Hippocampal formation (tissue), 2 donors: ENCODE measurements at places on chromosomes 3 and 15.

DNA sequence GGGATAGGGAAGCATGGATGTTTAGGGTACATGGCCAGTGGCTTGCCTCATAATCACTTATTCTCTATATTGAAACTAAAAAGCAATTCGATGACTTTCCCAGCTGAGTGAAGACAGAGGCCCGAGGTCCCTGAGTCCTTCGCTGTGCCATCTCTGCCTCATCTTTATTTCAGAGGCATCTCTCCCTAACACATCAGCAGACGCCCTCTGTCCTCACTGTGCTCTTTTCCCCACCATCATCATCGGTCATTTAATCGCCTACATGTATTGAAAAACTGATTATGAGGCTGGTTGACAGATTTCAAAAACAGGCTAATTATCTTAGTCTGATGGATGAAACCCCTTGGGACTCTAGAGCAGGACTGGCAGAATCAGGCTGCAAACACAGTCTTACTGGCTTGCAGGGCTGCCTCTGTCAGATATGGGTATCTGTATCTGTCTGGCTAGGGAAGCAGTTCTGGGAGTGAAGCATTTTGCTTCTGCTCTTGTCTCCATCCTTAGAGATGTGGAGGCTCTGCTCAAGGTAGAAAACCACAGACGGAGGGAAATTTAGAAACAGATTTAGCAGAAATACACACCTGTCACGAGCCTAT lies 291.0 kb upstream of the CHRM5 start:
- no peak for DNase-seq

DNA sequence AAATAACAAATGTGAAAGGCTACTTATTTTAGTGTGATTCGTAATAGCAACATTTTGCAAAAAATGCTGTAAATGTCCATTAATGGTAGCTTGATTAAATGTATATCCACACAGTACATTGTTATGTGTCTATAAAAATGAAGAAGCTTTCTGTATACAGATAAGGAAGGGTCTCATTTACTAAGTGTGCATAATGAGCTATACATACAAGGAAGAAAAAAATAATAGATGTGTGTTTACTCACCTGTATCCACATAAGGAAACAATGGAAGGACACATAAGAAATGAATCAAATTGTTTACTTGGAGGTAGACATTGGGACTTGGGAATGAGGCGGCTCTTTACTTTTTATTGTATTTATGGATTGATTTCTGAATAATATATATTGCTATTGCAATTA lies 34.9 kb downstream of the MED12L start:
- no peak for DNase-seq

GRCh38 chr3:7630925-7631324 lies 770.0 kb downstream of the GRM7 start:
- no peak for DNase-seq

DNA sequence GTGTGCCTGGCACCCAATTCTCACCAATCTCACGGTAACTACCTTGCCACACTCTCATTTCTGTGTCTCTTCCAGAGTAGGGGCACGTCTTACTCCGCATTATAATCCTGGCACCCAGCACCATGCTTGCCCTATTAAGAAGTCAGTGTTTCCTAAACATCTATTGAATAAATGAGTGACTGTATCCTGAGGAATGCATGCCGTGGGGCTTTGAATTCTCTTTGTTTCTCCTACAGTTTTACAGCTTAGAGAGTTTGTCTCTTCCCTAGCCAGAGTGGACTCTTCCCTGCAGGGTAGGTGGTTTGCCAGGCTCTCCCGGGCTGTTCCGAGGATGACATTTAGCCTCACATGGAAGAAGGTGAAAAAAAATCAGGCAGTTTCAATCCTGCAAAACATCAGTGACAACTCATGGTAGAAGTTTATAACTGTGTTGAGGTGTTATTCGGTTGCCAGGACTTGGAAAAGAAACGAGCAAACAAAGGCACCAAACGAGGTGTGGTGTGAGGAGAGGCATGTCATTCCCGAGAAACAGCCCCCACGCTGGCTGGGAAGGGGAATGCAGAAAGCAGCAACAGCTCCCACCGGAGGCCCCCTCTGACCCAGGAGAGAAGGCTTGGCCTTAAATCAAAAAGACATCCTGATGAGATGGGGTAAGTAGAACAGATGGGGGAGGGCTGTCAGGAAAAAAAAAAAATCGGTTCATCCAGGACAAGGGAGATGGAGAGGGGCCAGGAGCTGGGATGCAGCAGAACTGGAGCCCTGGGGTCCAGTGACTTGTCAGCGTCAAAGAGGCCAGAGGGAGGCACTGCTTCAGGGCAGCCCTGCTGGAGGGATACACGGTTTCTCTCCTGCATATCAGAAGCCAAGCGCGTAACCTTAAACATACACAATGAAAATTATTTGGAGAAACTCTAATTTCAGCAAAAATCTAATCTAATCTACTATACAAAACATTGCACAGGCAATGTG lies 168.4 kb upstream of the ARRDC4 start:
- DNase-seq: no peak

DNA sequence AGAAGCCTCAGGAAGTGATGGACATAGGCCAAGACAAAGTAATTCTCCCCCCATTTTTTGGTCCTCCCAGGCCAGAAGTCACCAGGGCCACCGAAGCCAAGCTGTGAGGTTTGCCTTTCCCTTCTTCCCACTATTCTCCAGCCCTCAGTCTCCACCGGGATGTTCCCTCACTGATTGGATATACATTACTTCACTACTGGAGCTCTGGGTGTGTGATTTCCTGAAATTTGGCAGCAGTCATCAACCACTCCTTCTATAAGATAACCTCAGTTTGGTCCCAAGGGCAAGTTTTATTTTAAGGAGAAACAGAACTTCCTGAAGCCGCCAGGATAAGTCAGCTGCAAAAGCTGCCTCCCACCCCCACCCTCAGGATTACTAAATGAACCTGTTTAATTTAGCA lies 11.3 kb downstream of the SLCO2A1 start:
- DNase-seq: no peak

- DNase-seq: no peak
Measured at GRCh38 chr15:70976851-70977250, 84.2 kb downstream of the LRRC49 start.

DNA sequence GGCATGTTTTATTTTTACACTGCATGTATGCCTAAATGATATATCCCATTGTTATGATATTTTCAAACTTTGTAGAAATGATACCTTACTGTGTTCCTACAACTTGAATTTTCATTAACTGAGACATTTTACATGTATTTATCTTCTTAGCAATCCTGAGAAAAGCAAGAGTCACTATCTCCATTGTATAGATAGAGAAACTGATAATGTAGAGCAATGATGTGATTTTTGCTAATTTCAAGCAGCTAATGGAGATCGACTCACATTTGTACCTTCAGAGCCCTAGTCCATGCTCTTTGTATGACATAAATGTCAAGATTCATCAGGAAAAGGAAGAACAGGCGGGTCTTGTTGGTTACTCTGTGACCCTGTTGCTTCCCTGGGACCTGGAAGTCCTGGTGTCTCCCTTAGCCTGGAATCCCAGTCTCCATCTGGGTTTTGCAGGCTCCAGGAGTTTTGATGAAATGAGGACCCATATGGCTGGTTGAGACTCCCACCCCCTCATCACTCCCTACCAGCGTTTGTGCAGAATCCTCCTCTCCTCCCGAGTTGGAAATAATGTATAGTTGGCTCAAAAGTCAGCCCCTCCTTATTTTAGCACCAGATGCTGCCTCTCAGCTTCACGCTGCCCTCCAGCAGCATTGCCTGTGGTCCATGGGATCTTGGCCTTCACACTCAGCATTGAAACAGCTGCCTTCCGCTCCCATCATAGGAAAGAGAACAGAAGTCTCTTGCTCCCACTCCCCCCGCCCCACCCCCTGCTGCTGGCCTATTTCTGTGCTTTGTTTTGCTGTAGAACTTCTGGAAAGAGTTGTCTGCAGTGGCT lies 67.1 kb downstream of the APBA2 start:
- no peak for DNase-seq

DNA sequence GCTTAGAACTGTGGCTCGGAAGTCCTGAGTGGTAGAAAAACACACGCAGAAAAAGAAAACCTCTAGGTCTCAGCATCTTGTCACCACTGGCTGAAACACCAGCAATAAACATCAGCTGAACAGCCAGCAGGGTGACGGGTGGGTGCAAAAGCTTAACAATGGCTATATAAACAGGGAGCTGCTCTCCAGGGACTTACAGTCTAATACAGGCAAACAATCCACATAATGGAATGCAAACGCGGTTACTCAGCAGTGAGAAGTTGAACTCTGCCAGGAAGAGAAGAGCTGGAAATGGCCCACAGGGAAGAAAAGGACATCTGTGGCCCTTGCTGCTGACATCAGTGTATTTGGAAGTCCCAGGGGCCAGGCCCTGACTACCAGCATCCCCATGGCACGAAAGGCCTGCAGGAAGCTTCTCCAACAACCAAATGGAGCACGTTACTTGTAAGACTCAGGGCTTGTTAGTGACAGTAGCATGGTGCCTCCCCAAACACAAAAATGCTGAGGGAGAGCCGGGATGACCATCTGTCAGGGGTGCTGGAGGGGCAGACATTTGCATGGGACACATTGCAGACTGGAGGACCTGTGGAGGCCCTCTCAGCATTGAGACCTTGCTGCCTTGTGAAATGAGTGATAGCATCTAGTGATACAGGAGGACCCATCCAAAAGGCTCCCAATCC lies 3.0 kb downstream of the HEG1 start:
- peak; percentile 23 for DNase-seq

GRCh38 chr15:72796210-72796514 lies 12.6 kb upstream of the ADPGK start:
- DNase-seq: no peak

DNA sequence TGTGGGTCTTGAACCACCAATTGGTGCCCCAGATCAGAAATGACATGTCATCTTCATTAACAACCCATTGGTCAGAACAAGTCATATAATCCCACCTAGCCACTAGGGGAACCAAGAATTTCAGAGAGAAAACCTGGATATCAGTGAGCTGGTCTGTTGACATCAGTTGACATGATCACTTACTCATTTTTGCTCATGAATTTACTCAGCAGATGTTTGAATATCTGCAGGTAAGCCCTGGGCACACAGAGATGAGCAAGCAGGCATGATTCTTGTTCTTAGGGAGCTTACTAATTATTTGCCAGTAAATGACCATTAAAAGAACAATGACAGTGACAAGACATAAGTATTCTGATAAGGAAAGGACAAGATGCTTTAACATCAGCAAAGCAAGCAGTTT lies 64.3 kb upstream of the PLCL2 start:
- no peak for DNase-seq

GRCh38 chr15:83205725-83206324 lies 1.8 kb downstream of the HDGFL3 start:
- DNase-seq: no peak

DNA sequence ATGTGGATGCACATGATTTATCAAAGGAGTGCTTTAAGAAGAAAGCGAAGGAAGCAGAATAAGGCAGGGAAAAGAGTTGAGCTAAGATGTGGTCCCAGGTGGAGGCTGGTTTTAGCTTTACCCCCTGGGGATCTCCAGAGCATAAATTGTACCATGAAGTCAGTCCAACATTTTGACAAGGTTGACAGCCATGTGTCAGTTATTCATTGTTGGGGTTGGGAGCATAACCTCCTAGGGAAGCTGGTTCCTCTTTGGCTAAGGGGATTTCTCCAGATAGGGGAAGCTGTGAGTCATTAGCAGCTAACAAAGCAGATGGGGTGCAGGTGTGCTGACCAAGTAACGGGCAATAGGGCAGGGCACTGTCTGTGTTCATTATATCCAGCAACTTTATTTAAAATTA lies 123.7 kb upstream of the IGSF10 start:
- DNase-seq: no peak

DNA sequence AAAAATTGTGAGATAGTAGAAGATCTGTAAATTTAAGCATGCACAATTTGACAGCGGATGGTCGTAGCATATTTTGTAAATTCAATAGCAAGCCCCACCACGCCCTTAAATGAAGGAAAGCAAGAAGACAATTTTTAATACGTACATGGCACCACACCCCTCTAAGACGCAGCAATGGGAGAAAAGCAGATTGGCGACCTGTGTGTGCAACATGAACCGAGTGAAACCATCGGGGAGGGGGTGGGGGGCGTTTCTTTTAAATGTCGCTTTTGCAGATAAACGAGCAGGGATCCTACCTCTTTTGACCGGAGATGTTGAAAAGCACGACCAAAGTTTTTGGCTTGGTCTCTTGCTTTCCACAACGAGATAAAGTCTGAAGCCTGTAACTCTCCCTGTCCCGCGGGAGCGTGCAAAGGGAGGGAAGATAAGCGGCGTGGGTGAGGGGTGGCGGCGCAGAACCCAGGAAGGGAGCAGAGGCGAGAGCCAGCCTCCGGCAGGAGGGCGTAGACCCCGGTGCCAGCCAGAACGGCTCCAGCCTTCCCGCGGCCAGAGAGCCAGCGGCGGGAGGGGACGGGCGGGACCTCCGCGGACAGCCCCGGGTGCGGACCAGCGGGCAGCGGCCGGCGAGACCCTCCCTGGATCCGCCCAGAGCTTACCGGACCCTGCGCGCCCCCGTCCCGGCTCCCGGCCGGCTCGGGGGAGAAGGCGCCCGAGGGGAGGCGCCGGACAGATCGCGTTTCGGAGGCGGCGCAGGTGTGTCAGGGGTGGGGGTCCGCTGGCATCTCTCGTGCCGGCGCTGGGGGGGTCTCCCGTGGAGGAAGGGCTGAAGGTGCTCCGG lies at the start of gene CHL1:
Gene CHL1, plus strand, starts transcription at position 453 of the 838 bp plus-strand sequence. CDS start 123,014 bp downstream, outside the sequence.
- no peak for DNase-seq

- DNase-seq: no peak
Measured at GRCh38 chr15:93025625-93025982, 63.4 kb downstream of the RGMA start.

DNA sequence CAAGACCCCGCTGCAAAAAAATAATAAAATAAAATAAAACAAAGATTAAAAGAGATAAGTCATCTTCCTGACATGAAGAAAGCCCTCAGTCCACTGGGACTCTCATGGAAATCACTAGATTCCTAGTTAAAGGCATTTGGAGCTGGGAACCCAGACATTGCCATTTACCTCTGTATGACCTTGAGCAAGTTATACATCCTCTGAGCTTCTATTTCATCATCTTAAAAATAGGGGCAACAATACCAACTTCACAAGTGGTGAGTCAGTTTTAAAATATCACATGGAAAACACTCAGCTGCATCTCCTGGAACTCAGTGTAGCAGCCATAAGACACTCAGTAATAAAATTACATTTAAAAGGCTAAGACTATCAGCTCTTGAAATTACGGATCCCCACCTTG lies 334.8 kb downstream of the ERC2 start:
- no peak for DNase-seq

DNA sequence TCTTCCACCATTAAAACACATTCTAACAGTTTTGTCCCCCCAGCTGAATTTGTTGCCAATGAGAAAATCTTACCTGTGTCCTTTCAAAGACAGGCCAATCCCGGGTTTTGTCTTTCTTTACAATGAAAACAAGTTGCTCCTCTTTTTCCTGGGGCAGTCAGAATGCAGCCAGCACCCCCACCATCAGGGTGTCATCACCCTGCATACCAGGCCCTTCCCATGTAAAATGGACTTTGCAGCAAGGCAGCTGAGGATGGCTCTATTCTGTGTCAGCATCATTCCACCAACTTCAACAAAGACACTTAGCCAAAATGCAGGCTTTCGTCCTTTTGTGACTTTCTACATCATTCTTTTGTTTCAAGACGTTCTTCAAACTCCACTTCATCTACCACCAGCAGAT lies 490.9 kb downstream of the OCA2 start:
- DNase-seq: no peak
